ENCODE measurements at places on chromosomes 12 and 14.
A peak's percentile ranks its signal among the peaks of the same experiment; 100 is the strongest.

DNA sequence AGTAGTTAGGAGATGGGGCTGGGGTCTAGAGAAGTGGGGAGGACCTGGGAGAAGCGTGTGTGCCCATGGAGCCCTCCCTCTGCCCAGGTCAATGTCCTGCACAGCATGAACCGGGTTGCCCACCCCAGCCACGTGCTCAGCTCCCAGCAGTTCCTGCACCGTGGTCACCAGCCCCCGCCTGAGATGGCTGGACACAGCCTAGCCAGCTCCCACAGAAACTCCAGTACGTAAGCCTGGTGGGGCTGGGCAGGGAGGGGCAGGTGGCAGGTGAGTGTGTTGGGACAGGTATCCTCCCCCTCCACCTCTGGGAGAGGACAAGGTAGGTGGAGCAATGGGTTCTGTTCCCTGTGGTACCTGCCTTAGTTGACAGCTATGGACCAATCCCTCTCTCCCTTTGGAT lies 20.7 kb downstream of the CLSTN3 start:
- DNase-seq: no peak

DNA sequence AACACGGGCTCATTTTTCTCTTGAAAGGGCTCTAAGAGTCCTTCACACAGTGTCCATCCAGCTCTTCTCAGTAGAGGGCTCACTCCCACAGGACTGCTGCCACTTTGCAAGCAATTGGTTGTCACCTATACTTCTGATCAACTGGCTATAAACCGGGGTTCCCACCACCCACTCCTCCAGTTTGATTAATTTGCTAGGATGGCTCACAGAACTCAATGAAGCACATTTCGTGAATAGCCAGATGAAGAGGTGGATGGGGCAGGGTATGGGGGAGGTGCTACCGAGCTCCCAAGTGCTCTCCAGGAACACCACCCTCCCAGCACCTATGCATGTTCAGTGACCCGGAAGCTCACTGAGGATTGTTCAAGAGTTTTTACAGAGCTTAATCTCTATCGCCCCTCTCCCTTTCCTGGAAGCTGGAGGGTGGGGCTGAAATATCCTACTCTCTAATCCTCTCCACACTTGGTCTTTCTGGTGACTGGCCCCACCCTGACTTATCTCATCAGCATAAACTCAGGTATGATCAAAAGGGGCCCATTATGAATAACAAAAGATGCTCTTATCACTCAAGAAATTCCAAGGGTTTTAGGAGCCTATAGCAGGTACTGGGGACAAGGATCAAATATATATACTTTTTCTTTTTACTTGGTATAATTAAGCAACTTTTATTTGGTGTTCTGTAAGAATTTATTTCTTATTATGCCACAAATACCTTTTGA lies 13.9 kb upstream of the EGLN3 start:
- no peak for DNase-seq

DNA sequence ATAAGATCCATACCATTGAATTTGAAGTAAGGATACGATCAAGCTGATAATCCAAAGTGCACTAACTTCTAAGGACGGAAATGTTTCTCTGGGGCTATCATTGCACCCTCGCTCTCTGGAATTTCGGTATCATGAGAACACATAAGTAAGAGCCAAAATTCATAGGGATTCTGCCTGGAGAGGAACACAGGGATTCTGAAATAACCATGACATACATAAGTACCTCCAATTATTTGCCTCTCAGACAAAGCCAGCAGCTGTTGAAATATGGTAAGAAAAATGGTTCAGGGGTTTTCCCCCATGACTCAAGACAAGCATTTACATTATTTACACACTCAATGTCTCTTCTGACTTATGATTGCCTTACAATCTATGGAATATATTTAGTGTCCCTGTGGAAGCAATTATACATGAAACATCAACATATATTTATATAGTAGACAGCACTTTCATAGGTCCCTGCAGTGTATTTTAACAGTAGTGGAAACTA lies 1123.6 kb upstream of the SEL1L start:
- DNase-seq: no peak

- no peak for DNase-seq
Observed at GRCh38 chr14:77043984-77044485, 15.5 kb upstream of the IRF2BPL start.

- no peak for DNase-seq
Observed at GRCh38 chr12:60345442-60345841, 749.6 kb downstream of the SLC16A7 start.

GRCh38 chr12:105347499-105347898 lies 17.0 kb downstream of the C12orf75 start:
- DNase-seq: no peak

GRCh38 chr14:95136631-95137030 lies 20.7 kb downstream of the DICER1 start:
- DNase-seq: no peak

GRCh38 chr12:124378926-124379325 lies 84.0 kb downstream of the RFLNA start:
- no peak for DNase-seq

DNA sequence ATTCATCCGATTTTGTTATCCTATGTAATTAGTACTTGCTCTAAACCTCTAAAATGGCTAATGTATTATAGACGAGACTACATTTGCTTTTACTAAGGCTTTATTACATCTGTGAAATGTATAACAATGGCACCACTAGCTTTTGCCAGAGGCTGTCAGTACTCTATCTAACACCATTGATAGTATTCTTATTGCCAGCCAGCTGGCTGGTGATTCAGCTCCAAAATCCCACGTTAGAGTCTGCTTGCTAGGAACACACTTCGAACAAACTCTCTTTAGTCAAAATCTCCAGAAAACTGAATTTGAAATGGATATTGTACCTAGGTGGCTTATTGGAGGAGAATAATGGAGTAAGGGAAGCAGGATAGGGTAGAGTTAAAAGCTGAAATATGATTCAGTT lies 839.2 kb downstream of the SLC6A15 start:
- no peak for DNase-seq

DNA sequence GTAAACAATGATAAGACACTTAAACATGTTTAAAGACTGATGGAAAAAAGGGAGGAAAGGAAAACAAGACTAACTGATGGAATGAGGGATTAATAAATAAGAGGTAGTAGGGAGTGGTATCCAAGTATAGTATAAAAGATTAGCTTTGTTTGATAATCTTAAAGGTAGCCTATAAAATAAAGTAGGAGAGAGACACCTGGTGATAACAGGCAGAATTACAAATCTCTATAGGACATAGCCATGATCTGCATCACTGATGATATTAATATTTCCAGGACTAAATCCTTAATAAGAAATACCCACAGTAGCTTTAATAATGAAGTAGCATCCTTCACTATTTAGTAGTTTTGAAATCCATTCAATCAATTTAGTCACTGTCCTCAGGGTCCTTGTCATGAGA lies 30.4 kb downstream of the DLGAP5 start:
- peak; percentile 16 for DNase-seq

GRCh38 chr12:116302166-116303058 lies 24.9 kb upstream of the MED13L start:
- DNase-seq: no peak

- DNase-seq: no peak
Observed at GRCh38 chr12:29429999-29430715, 49.2 kb upstream of the ERGIC2 start.

DNA sequence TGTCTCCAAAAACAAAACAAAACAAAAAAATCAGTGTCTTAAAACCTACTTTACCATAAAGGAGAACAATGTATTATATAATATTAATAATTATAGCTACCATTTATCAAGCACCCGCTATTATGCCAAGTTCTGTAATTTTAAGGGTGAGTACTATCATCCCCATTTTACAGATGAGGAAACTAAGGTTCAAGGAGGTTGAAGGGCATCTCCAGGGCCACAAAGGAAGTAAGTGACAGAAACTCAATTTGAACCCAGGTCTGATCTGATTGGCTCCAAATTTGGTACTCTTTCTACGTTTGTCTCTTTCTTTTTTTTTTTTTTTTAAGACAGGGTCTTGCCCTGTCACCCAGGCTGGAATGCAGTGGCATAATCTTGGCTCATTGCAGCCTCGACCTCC lies 115.4 kb downstream of the BCAT1 start:
- DNase-seq: no peak

DNA sequence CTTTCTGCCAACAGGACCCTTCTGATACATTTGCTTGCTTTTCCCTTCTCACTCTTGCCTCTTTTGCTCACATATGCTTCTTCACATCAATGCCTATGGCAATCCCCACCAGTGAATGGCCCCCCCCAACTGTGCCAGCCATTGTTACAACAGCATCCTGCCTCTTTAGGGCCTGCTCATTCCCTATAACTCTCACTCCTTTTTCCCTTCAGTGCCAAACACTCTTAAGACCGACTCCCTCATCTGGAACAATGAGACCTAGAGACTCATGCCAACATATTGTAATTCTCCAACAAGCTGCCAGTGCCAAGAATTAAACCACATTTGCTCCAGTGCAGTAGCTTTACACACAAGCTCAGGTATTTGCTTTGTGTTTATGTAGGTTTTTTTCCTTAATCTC lies 189.0 kb downstream of the SOX5 start:
- peak; percentile 92 for DNase-seq

GRCh38 chr14:82394916-82395315 lies 861.3 kb upstream of the SEL1L start:
- DNase-seq: no peak

GRCh38 chr12:120119271-120119973 lies 2.9 kb upstream of the RAB35 start:
- no peak for DNase-seq

DNA sequence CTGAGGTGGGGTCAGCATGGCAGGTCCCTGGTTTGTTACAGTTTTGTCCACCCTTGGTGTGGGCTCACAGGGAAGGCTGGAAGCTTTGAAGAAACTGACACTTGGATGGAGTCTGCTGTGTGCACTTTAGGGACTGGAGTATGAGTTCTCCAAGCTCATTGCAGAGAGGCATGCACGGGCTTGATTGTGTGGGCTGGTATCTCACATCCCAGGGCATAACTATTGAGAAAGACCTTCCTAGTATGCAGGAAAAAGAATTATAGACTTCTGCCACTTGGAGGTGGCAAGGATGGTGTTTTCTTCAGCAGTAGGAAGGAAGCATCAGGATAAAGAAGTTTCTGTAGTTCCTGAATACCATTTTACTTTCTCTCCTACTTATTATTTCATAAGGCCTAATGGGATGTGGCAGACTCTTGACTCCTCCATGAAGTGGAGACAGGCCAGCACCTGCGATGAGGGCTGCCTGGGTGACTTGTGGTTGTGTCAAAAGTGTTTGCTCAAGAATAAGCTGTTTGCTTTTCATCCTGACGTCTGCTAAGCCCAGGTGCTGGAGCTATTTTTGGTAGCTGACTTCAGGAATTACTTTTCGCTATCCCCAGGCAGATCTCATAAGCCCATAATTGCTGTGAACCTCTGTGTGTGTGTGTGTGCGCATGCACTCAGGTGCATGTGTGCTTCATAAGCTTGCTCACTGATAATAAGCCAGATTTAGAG lies 125.8 kb downstream of the KTN1 start:
- peak; percentile 93 for DNase-seq

DNA sequence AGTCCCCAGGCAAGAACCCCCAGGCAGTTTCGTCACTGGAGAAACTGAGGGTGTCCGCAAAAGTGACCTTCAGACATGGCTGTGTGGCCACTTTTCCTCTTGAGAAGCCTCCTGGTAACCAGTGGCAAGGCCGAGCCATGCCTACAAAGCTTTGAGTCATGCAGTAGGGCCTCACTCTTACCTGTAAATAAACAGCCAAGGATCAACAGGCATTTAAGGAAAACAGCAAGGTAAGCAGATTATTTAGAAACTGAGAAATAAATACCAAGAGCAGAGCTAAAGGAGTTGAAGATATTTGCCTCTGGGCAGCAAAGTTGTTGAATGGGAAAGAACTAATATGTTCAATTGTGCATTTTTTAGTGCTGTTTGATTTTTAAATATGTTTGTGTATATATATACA lies 141.0 kb upstream of the BCL2L14 start:
- DNase-seq: no peak

DNA sequence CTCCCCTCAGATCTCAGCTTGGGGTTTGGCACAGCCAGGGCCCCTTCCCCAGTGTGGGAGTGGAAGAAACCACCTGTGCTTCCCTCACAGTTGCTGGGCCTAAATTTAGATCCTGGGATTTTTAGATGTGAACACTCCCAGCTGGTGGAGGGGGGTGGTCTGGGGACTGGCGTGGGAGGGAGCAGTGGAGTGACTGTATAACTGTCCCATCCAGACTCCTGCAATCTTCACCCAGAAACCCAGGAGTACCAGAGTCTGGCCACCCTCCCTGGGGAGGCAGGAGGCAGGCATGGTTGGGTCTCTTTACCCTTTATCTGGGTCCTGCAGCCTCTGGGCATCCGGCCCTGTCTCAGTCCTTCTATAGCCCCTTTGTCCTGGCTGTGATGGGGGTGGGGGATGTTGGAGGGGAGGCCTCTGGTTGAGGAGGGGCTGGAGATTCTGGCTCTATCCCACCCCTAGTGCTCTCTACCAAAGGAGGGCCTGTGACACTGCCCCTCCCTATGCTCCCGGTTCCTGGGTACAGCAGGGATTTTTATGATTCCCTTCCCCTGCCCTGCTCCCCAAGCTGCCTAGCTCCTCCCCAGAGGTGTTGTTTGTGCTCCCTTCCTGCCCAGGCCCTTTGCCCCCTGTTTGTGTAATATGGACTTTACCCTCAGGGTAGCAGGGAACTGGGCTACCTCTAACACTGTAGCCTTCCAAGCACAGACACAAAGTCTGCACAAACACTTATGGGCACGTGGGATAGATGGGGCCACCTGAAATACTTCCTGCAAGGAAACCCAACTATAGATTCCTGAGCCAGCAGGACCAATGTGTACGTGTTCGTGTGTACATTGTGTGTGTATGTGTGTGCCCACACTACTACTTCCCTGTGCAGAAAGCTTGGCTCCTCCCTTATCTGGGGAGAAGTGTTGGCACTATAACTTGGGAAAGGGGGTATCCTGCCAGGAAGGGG lies 1.7 kb downstream of the ERBB3 start:
- no peak for DNase-seq

DNA sequence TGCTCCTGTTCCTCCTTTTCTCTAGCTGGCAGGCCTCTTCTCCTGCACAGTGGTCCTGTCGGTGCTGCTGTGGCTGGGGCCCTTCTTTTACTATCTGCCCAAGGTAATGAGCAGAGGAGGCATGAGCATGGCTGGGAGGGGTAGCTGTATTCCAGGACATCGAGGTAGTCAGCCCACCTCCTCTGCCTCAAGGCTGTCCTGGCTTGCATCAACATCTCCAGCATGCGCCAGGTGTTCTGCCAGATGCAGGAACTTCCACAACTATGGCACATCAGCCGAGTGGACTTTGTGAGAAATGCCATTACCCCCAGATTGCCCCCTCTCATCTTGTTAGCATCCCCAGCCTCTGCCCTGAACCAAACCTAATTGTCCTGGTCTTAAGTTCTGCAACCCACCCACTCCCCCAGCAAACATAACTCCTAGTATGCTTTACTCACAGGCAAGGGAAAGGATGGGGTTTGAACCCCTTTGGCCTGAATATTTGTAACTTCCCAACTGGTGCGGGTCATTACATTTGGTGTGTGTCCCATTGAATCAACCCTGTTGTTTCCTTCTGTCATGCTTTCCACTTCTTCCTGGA lies 9.1 kb downstream of the B4GALNT1 start:
- no peak for DNase-seq
